ENCODE measurements at places on chromosomes 5 and 9.

GRCh38 chr5:79845448-79846197 is 145.4 kb downstream of the MTX3 start:
- no peak for DNase-seq

GRCh38 chr5:61728287-61728686 is 396.2 kb downstream of the ZSWIM6 start:
- no peak for DNase-seq

- DNase-seq: no peak
These were observed 45.1 kb upstream of the TRIO start for GRCh38 chr5:14097998-14098471.

DNA sequence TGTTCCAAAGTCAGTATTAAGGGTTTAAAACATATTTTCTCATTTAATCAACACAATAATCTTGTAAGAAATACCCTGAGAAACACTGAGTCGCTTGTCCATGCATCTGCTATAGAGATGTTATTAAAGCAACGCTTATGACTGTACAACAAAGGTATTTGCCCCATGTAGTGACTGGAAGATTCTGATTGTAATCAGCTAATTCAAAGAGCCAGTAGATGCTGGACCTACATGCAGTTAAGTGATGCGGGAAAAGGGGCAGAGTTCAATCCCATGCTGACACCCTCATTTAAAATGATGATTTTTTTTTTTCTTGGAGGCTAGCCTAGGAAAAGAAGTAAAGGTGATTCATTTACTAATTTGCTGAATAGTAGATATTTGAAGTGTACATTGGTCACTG is 149.3 kb upstream of the MTAP start:
- no peak for DNase-seq

DNA sequence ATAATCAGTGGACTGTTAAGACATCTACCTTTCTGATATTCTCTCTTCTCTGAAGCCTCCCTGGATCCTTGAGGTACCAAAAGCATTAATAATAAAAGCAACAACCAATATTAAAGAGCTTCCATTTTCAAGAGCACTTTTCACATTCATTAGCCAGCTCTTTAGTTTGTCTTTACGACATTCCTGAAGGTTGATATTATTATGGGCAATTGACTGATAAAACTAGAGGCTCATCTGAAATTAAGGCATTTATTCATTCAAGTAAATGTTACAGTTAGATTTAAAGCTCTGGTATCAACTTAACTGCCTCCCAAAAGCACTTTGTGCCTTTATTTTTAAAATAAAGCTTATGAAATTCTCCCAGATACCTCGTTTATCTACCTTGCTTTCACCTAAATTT is 199.6 kb downstream of the PLK2 start:
- no peak for DNase-seq
